ENCODE measurements at places on chromosomes 6 and 20.

GRCh38 chr6:168920289-168920688 is 333.4 kb downstream of the THBS2 start:
- no peak for DNase-seq

DNA sequence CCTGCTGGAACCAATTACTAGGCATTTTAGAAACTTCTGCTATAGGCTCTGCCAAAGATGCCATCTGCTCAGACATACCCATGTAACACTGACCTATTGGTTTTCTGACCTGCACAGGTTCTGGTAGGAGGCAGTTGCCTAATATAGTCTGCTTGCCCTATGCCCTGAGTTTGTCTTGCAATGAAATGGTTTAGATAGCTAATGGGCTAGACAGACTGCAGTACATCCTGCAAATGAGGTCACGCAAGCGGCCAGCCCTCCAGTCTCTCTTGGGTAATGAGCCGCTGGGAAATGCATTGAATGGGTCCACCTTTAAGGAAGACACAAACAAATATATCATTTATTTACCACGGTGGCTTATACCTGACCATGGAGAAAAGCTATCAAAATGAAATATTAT is 90.6 kb upstream of the B3GAT2 start:
- no peak for DNase-seq

DNA sequence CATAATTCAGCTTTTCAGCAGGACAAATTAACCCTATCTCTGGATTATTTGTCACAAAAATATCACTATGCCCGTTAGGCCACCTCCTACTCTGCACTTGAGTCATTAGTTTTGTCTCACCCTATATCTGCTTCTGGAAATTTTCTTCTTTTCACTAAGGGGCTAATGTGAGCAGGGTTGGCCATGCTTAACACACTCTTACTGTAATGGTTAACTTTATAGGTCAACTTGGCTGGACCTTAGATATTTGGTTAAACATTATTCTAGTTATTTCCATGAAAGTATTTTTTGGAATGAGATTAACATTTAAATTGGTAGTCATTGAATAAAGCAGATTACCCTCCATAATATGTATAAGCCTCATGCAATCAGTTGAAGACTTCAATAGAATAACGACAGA is 394.6 kb upstream of the PTCHD4 start:
- no peak for DNase-seq

DNA sequence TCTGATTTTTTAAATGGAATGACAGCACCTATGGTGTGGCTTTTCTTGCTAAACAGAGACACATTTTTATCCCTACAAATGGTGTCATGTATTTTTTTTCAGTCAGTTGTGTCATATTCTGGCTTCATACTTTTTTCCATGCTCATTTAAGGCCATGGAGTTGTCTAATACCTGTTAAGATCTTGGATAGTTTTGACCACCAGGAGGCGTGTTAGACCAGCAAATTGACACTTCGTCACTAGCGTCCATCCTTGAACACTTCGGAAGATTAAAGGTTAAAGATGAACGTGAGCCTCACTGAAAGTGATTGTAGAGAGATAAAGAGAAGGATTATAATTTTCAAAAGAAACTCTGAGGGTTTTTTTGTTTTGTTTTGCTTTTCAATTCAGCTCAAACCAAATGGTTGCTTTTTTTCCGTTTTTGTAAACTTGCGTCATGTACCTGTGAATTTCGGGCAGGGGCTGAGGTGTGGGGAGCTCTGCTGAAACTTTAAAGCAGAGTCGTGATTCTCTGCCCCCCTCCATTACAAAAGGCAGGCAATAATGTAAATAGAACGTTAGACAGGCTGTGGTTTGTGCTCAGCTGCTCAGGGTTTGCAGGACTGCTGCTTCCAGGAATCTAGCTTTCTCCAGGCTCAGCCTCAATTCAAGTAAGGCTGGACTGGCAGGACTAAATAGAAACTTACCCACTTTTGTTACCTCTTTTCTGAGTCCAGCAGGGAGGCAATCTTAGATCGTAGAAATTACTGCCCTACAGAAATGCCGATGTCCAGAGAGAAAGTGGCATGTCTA is 245.1 kb downstream of the FOXA2 start:
- DNase-seq = peak; percentile 83

DNA sequence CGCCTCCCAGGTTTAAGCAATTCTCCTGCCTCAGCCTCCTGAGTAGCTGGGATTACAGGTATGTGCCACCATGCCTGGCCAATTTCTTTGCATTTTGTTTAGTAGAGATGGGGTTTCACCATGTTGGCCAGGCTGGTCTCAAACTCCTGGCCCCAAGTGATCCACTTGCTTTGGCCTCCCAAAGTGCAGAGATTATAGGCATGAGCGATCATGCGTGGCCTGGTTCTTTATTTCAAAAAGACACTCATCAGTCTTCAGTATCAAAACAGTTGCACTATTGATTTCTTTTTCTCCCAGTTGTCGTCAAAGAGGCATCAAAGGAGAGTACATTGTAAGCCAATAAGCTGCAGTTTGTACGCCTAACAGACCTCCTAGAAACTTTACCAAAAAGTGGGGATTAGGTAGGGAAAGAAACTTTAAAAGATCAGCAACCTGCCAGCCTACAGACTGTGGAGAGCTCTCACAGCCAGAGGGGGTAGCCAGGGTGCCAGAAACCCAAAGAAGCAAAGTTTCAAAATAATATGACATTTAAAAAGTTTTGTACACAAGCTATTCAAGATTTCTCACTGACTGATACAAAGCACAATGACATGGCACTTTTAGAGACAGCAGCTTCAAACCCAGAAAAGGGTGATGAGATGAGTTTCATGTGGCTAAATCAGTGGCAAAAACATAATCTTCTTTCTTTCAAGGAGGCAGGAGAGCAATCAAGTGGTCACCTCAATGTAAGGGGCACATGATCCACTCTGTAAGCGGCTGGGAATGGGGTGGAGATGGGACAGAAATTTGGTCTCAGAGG is 83.0 kb upstream of the RALY start:
- no peak for DNase-seq

GRCh38 chr20:31853481-31853880 is 8.1 kb upstream of the FOXS1 start:
- DNase-seq = no peak

Data from NCI-H1930 (cell line).